ENCODE measurements at places on chromosomes 3 and 15. TPM values are rescaled to one million over a fixed set of nuclear protein-coding genes. Genes with fewer than 3 reads are reported as not detected.

GRCh38 chr3:14244521-14245247 is 66.1 kb downstream of the LSM3 start:
- DNase-seq: no peak
- no peaks in the 10 kb centered on the region for H3K4me1 ChIP-seq
- no peak overlapping the region for H3K4me3 ChIP-seq
- no peaks in the 10 kb centered on the region for H3K27me3 ChIP-seq

- H3K27ac ChIP-seq: peak overlapping the region; percentile 84
- peaks cover 14% of the 10 kb centered on the region for H3K36me3 ChIP-seq
- DNase-seq: peak; percentile 96
- H3K4me3 ChIP-seq: no peak overlapping the region
- no peaks in the 10 kb centered on the region for H3K27me3 ChIP-seq
Observed at GRCh38 chr3:45987368-45988291, 8.0 kb downstream of the FYCO1 start.

GRCh38 chr3:174439331-174440252 is 419.5 kb upstream of the NAALADL2 start:
- H3K27me3 ChIP-seq: no peaks in the 10 kb centered on the region
- H3K27ac ChIP-seq: peak overlapping the region; percentile 96
- H3K4me1 ChIP-seq: peaks cover 20% of the 10 kb centered on the region
- DNase-seq: no peak

GRCh38 chr3:108403686-108404345 is 106.6 kb downstream of the MYH15 start:
- DNase-seq: no peak
- H3K36me3 ChIP-seq: no peaks in the 10 kb centered on the region
- H3K4me1 ChIP-seq: peaks cover 5% of the 10 kb centered on the region
- H3K27ac ChIP-seq: no peak overlapping the region

GRCh38 chr3:129625072-129625874 is 18.8 kb upstream of the PLXND1 start:
- H3K36me3 ChIP-seq: no peaks in the 10 kb centered on the region
- peaks cover 73% of the 10 kb centered on the region for H3K4me1 ChIP-seq
- H3K27me3 ChIP-seq: no peaks in the 10 kb centered on the region

DNA sequence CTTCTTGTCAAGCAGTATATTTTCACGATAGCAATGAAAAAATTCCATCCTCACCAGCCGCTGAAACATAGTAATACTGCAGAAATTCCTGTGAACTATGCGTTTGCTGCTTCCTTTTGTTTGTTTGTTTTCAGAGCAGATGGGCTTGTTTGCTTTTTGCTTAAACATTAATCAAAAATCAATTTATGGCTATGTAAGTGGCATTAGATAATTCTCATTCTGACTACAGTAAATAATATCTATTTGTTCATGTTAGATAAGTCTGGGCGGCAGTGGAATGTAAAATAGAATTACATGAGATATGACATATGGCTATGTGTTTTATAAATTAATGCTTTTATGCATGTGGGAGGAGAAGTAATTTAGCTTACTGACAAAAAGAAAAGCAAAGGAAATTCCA is 163.7 kb downstream of the PGPEP1L start:
- H3K27ac ChIP-seq: no peak overlapping the region
- no peak overlapping the region for H3K4me3 ChIP-seq
- no peak for DNase-seq
- peaks cover 49% of the 10 kb centered on the region for H3K4me1 ChIP-seq

GRCh38 chr3:159857840-159858239 is 130.8 kb upstream of the IL12A start:
- H3K27me3 ChIP-seq: no peaks in the 10 kb centered on the region
- H3K27ac ChIP-seq: peak overlapping the region; percentile 87
- H3K4me3 ChIP-seq: no peak overlapping the region
- peaks cover 99% of the 10 kb centered on the region for H3K4me1 ChIP-seq
- no peak for DNase-seq

DNA sequence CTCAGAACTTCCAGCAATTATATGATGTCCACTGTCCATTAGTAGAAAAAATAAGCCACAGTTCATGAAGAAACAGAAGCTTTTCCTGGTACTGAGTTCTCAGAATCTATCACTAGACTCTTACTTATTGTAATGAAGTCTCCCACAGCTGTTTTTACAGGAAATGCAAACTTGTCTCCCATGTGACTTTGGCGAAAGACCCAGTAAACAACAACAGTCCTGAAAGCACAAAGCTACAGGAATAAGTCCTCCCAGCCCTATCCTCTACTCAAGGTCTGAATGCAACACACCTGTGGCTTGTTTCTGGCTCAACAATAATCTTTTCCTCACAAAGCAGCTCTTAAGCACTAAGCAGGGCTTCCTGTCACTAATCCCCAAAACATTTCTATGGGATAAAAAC is 55.9 kb downstream of the EOMES start:
- DNase-seq: no peak
- no peaks in the 10 kb centered on the region for H3K4me1 ChIP-seq
- H3K36me3 ChIP-seq: no peaks in the 10 kb centered on the region
- H3K4me3 ChIP-seq: no peak overlapping the region

DNA sequence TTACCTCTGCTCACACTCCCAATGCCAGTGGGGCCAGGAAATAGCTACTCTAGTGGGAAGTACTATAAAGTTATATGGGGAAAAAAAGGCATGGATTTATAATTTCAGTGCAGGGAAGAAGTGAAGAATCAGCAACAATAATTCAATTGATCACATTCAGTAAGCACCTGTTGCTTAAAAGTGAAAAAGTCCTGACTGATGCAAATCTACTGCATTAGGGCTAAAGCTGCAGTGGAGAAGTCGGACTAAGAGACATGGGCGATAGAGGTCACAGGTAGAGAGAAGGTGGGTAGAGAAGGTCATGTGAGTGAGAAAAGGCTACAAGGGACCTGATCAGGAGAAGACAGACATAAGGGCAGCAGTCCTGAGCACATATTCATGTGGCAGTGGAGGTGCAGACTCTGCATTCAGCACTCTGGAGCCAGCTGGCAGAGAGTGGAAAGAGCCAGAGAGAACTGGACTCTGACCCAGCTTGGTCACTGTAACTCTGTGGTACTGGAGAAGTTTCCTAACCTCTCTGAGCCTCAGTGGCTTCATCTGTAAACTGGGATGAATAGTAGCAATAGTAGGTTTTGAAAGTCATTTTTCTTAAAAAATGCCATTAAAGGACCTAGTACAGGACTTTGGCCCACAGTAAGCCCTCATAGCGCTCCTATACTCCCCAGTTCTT is 17.6 kb upstream of the BCL2A1 start:
- no peak overlapping the region for H3K27ac ChIP-seq
- no peaks in the 10 kb centered on the region for H3K4me1 ChIP-seq
- no peak overlapping the region for H3K4me3 ChIP-seq
- DNase-seq: no peak
- H3K36me3 ChIP-seq: no peaks in the 10 kb centered on the region

DNA sequence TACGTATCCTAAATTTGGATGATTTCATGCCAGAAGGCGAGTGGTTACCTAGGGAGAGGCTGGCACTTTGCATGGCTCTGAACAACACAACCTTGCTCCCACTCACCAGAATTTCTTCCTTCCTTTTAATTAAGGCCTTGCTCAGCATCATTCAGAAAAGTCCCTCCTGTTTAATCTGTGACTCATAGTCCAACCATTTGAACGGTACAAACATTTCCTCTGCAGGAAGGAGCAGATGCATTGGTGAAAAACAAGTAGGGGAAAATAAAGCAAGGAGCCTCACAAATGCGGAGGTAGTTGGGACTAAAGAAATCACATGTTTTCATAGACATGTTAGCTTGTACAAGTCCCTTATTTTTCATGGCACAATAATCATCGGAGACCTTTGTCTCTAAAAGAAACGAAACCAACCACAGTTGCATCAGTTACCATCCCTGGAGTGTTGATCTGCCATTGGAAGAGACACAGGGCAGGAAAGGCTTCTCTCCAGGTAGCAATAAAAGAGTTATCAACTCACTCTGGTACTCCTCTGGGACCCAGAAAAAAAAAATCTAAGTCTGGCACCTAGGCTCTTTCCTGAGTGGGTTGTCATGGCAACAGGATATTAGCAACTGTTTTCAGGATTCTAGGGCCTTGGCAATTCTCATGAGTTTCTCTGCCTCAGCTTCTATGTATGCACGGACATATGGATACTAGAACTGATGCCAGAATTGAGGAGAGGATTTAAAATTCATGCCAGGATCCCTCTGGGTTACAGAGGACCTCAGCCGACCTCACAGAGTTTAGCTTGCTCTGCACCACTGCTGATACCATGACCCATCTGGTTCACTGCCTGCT is 255.4 kb upstream of the ARPP21 start:
- no peak overlapping the region for H3K4me3 ChIP-seq
- DNase-seq: no peak
- no peaks in the 10 kb centered on the region for H3K36me3 ChIP-seq
- no peaks in the 10 kb centered on the region for H3K4me1 ChIP-seq
- no peaks in the 10 kb centered on the region for H3K27me3 ChIP-seq

- DNase-seq: no peak
- no peaks in the 10 kb centered on the region for H3K36me3 ChIP-seq
- no peak overlapping the region for H3K4me3 ChIP-seq
- peaks cover 35% of the 10 kb centered on the region for H3K4me1 ChIP-seq
- no peak overlapping the region for H3K27ac ChIP-seq
Observed at GRCh38 chr3:23038471-23038870, 164.7 kb upstream of the UBE2E2 start.

DNA sequence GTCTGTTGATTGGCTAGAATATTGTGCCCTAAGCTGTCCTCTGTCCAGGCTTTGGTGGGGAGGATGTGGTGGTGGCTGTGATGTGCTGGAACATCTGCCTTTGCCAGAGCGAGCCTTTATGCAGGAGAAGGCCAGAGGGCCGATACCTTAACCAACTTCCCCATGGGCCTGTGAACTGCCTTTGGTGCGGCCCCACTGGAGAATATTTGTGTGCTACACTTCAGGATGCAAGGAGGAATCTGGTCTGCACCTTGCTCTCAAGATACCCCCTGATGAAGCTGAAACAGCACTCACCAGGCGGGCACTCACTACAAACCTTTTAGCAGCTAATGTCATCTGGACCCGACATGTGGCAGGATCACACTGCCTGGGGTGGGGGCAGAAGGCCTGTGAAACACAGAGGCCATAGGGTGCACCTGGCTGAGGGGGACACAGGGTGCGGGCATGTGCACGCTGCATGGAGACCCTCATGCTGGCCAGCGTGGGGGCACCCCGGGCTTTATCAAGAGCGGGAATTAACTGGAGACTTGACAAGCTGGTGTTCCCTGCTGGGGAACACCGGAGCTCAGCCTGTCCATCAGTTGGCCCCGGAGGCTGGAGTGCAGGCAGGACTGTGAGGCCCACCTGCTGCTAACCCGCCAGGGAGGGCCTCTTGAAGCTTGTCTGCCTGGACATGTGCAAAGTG is 16.4 kb downstream of the PRR23E start:
- DNase-seq: peak; percentile 90
- H3K27ac ChIP-seq: no peak overlapping the region
- no peak overlapping the region for H3K4me3 ChIP-seq
- no peaks in the 10 kb centered on the region for H3K4me1 ChIP-seq
- H3K36me3 ChIP-seq: no peaks in the 10 kb centered on the region

DNA sequence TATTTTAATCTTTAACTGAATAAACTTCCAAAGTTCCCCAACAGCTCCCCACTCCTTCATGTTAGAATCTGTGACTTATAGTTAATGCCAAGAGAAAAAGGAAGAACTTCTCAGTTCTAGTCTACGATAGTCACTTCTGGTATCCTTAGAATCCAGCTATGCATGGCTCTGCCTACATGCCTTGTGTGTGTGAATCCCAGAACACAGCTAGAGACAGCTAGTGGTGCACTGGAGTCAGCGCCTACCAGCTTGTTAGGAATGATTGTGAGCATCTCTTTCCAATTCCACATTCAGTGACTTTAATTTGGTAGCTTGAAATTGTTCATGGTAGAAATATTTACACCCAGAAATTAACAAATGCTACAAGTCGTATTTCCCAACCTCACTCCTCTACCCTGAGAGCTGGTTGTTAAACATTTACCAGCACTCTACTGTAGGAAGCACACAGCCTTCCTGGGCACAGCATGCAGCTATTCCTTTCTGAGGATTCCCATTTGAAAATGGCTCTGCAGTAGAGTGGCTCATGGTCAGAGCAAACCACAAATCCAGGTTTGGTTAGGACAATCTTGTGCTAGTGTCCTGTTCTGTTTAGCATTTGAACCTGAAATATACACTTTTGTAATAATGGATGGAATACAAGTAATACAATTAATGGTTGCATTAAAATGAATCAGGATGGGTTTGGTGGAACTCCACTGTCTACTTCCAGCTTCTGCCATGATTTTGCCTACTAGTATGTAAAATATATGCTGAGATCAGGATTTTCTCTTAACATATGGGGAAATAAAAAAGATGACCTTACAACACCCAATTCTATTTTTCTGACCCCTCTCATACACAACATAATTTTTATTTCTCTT is 371.0 kb upstream of the GBE1 start:
- no peak for DNase-seq
- no peaks in the 10 kb centered on the region for H3K36me3 ChIP-seq
- H3K4me1 ChIP-seq: no peaks in the 10 kb centered on the region

DNA sequence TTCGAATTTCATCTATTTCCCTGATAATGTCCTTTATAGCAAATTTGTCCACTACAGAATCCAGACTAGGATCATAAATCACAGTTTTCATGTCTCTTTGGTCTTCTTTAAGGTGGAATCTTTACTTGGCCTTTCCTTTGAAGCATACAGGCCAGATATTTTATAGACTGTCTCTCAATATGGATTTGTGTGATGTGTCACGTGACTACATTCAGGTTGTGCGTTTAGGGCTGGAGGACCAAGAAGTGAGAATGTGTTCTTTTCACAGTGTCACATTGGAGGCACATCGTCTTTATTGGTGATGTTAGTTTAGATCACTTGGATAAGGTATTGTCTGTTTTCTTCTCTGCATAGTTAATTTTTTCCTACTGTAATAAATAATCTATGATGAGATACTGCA is 232.9 kb downstream of the MEIS2 start:
- DNase-seq: no peak
- H3K27me3 ChIP-seq: no peaks in the 10 kb centered on the region

- no peak overlapping the region for H3K4me3 ChIP-seq
- no peak overlapping the region for H3K27ac ChIP-seq
- no peaks in the 10 kb centered on the region for H3K36me3 ChIP-seq
- H3K27me3 ChIP-seq: peaks cover 7% of the 10 kb centered on the region
- no peak for DNase-seq
Observed at GRCh38 chr3:50150863-50151686, 4.0 kb upstream of the SEMA3F start.

The CPNE9 gene
- total RNA-seq: not detected

The ATP13A5 gene
- total RNA-seq: not detected

The LRRC31 gene
- not detected for total RNA-seq

The COL7A1 gene
- 1.2 TPM for total RNA-seq

The MCF2L2 gene
- 1.0 TPM for total RNA-seq

Data from esophagus muscularis mucosa (tissue), 4 donors.